ENCODE measurements at places on chromosomes 6 and 20.

GRCh38 chr6:169530752-169531123 lies 171.1 kb downstream of the WDR27 start:
- no peak for DNase-seq

GRCh38 chr6:55886185-55886836 lies 10.9 kb upstream of the BMP5 start:
- DNase-seq, result no peak

DNA sequence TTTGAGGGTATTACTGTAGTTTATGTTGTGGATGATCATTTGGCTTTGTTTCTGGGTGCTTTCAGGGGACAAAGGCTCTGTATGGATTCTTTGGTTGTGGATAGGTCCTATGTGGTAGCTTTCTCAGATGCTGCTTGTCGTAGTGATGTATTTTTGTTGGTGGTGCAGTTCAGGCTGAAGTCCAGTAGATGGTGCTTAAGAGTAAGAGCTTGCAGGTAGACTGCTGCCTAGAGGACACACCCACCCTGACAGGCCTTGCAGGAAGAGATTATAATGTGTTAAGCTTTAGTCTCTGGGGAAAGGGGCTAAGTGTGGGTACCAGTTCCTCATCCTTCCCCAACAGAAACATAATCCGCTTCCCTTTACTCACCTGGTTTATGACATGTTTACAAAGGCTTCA lies 62.6 kb upstream of the ADGRB3 start:
- DNase-seq, result no peak

- peak; percentile 87 for DNase-seq
Observed at GRCh38 chr6:145147981-145148749, 587.2 kb downstream of the EPM2A start.

GRCh38 chr6:219019-219570 lies 73.2 kb upstream of the DUSP22 start:
- no peak for DNase-seq

DNA sequence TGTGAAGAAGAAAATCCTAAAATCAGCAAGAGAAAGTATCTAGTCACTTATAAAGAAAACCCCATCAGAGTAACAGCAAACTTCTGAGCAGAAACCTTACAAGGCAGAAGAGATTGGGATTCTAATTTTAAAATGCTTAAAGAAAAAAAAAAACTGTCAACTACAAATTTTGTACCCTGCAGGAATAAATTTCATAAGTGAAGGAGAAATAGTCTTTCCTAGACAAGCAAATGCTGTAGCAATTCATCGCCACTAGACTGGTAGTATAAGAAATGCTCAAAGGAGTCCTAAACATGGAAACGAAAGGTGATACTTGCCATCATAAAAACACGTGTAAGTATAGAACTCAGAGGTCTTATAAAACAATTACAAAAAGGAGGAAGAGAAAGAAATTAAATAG lies 54.4 kb downstream of the PDSS2 start:
- no peak for DNase-seq

GRCh38 chr6:98260382-98260781 lies 574.0 kb upstream of the POU3F2 start:
- no peak for DNase-seq

DNA sequence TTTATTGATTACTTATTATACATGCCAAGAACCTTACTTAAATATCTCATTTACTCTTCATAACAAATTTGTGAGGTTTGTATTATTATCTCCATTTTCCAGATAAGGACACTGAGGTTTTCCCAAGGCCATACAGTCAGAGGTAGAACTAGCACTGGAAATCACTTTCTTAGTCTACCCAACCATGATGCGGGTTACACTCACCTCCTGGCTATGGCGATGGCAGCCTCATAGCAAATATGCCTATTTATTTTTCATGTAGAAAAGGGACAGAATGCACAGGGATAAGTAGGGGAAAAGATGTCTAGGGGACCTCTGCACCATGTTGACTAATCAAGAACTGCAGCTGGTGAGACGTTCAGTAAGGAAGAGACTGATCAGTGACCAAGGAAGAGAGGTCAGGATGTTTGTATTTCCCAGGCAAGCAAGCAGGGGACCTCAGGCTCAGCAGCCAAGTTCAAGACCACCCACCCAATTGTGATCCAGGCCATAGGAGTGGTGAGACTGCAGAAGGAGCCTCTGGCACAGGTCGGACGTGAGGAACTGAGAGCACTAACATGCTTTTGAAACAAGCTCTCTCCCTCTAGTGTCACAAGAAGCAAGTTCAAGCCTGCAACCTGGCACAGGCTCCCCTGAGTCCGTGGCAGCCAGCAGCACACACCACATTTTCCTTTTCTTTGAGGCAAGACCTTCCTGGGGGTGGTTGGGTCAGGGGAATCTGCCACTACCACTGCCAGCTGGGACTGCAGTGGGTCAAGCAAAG lies 97.8 kb downstream of the GMPR start:
- DNase-seq, result no peak

DNA sequence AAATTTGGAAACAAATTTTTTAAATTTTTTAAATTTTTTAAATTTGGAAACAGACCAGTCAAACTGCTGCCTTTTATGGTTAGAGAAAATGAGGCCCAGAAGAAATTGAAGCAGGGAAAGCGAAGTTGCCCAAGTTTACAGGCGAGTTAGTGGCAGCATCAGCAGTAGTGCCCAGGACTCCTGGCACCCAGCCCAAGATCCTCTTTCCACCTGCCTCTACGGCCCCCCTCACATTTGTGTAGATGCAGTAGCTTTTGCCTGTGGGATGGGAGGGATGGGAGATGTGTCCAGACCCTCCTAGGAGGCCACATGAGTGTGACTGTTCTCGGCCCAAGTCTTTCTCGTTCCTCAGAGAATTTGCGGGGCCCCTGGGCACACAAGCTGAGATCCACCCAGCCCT lies 49.8 kb downstream of the HNF4A start:
- no peak for DNase-seq

DNA sequence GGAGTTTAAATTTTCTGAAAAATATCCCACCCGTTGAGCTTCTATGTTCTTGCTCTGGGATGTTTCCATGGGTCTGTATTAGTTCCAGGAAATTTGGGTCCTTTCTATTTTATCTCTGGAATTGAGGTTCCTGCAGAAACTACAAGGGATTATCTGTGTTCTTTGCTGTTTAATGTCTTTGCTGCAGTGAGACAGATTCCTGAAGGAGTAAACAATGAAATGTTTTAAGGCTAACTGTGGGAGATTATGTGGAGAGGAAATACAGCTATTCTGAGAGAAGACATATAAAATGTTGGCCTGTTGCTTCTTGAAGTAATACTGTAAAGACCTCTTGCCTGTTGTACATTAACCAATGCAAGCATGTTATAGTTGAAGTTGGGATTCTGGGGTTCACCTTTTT lies 43.5 kb downstream of the SAMD5 start:
- no peak for DNase-seq

GRCh38 chr6:111478749-111479148 lies 4.3 kb downstream of the REV3L start:
- DNase-seq, result peak; percentile 62

DNA sequence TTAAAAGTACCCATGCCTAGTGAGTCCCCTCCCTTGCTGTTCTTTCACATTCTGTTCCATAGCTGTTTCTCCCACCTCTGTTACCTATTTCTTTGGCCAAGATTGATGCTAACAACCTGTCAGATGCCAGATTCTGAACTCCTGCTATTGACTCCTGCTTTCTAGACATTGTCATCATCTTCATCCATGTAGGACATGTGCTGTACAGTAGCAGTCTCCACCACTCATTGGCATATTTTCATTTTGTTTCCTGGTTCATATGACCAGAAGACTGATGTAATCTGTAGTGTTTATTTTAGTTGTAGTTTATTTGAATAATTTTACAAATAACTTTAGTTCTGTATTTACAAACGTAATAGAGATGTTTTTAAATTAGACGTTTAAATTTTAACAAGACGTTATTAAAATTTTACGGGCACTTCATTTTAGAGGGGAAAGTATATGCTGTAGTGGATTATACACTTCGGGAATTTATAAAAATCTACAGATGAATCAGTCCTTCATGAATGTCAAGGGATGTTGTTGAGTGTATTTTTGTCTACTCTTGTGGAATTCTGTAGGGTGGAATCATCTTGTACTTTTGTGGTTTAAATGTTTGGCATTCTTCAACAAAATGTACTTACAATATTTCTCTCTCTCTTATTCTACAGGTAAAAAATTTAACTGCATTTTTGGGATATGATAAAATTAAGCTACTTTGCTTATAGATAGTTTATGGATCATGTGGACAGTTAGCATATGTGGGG lies 34.1 kb downstream of the TRMT11 start:
- DNase-seq, result no peak

DNA sequence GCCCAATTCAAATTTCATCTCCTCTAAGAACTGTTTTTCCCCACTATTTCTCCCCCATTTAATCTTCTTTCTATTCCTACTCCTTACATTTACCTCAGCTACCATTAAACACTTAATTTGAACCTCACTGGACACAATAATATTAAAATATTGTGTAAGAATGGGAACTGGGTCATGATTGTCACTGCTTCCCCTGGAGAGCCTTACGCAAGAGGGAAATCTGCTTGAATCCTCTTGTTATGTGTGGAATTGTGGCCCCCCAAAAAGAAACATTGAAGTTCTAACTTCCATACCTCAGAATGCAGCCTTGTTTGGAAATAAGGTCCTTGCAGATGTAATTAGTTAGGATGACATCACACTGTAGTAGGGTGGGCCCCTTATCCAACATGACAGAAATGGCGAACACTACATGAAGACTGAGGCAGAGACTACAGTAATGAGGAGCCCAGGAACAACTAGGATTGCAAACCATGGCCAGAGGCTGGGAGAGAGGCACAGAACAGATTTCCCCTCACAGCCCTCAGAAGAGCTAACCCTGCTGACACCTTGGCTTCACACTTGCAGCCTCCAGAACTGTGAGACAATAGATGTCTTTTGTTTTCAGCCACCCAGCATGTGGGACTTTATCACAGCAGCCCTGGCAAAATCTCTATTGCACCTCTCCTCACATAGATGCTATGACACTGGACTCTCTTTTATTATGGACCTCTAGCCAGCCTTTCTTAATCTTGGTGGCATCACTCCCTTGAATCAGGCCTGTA lies 29.9 kb downstream of the HIVEP2 start:
- DNase-seq, result no peak

DNA sequence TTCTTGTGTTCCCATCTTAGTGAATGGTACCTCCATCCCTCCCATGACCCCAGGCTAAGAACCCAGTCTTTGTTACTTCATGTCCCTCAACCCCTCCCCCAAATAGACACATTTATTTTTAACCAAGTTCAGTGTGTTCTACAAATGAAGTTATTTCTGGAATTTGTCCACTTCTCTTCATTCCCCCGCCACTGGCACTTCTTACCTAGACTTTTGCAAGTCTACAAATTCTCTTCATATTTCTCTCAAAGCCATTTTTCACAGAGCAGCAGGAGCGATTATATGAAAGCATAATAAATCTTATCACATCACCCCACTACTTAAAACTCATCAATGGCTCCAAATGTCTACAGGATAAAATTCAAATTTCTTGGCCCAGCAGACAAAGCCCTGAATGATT lies 131.4 kb downstream of the BTBD9 start:
- no peak for DNase-seq

DNA sequence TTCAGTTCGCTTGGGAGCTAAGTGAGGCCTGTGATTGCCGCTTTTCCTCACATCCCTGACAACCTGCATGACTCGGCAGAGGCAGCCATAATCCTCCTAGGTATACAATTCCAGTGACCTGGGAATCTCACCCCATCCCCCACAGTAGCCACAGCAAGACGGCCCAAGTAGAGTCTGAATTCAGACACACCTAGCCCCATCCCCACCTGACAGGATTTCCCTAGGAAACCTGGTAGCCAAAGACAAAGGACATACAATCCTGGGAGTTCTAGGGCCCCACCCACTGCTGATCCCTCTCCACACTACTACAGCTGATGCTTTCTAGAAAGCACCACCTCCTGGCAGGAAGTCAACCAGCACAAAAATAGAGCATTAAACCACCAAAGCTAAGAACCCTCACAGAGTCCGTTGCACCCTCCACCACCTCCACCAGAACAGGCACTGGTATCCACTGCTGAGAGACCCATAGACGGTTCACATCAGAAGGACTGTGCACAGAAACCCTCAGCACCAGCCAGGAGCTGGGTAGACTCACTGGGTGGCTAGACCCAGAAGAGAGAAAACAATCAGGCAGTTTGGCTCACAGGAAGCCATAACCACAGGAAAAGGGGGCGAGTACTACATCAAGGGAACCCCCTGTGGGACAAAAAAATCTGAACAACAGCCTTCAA lies 17.9 kb upstream of the RUNX2 start:
- DNase-seq, result no peak

GRCh38 chr6:104705095-104705707 lies 154.5 kb downstream of the HACE1 start:
- peak; percentile 76 for DNase-seq

- DNase-seq, result peak; percentile 27
Observed at GRCh38 chr20:17530716-17531664, at the start of gene BFSP1. Gene BFSP1 (minus strand): TSS chr20:17531379. CDS start chr20:17531329, 50 bp downstream.

GRCh38 chr6:84182001-84182400 lies 45.4 kb downstream of the CEP162 start:
- DNase-seq, result no peak

GRCh38 chr20:1803061-1803931 lies 91.9 kb upstream of the SIRPA start:
- DNase-seq, result no peak

GRCh38 chr20:10651227-10651990 lies 22.4 kb downstream of the JAG1 start:
- no peak for DNase-seq

GRCh38 chr20:25282796-25283195 lies 34.9 kb downstream of the PYGB start:
- no peak for DNase-seq

- DNase-seq, result peak; percentile 85
Observed at GRCh38 chr20:48284837-48285236, 499.6 kb upstream of the SULF2 start.

DNA sequence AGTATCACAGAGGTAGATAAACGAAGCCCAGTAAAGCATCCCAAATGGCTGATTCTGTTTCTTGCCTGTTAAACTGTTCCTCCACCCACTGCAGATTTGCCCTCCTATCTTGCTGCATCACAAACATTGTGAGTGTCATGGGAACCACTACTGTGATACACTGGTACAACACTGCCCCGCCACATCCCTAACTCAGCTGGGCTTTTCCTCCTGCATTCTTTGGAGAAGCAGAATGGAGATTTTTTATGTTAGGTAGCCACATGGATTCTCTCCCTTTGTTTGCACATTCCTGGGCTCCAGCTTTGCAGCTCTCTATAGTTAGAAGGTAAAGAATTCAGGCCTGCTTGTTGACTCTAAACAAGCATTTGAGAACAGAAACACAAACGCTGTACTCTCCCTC lies 234.1 kb downstream of the TMEM242 start:
- DNase-seq, result no peak

DNA sequence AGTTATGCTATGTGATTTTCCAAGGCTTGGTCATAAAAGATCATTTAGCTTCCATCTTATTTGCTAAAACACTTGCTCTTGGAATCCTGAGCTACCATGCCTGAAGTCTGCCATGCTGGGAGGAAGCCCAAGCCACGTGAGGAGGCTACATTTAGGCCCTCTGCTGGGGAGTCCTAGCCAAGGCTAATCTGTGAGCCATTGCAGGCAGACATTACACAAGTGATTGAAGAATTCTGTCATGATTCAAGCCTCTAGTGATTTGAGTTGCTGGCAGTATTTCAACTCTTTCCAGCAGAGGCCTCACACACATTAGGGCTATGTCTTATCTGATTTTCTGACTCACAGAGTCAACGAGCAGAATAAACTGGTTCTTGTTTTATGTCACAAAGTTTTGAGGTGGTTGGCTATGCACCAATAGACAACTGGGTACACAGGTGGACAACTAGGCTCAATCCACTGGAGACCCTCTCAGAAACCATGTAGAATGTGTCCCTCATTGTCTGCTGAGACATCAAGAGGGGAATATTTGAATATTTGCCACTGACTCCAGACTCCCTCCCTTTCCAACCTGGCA lies 227.2 kb upstream of the SULF2 start:
- peak; percentile 81 for DNase-seq

Data from NCI-H226 (cell line).